ENCODE measurements at places on chromosomes 11 and 22.
A peak's percentile ranks its signal among the peaks of the same experiment; 100 is the strongest.

DNA sequence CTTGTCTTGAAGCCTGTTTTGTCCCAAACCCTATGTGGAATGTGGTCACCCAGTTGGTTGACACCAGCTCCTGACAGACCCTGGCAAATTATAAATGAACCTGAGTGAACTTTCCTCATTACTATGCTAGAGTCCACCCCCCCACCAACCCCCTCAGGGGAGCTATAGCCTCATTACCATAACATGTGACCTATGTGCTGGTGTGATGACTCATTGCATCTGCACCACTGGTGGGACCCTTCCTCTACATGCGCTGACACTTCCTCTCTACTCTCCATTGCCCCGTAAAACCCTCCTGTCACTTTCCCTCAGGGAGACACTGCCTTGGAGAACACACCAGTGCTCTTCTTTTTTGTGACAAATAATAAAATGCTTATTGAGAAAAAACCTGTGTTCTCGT lies 105.0 kb upstream of the SESN3 start:
- DNase-seq, result peak; percentile 39

GRCh38 chr11:74366576-74366975 lies 31.7 kb downstream of the PGM2L1 start:
- no peak for DNase-seq

GRCh38 chr11:128515826-128516778 lies 71.3 kb downstream of the ETS1 start:
- no peak for DNase-seq

- no peak for DNase-seq
Measured at GRCh38 chr11:86749376-86749775, 51.0 kb upstream of the PRSS23 start.

DNA sequence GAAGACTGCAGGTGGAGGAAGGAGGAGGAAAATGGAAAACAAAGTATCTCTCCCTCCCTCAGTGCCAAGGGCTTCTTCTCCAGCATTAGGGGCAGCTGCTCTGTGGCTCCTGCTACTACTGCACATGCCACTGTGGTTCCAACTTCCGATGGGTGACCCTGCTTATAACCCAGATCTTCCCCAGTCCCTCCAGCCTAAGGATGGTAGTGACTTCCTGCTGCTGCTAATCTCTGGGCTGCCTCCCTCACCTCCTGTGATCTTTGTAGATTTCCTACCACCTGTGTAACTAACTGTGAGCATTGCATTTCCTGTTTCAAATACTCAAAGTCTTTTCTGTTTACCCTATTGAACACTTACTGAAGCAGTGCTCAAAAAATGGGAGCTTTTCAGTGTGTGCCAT lies 28.7 kb upstream of the TRPC6 start:
- DNase-seq, result no peak

DNA sequence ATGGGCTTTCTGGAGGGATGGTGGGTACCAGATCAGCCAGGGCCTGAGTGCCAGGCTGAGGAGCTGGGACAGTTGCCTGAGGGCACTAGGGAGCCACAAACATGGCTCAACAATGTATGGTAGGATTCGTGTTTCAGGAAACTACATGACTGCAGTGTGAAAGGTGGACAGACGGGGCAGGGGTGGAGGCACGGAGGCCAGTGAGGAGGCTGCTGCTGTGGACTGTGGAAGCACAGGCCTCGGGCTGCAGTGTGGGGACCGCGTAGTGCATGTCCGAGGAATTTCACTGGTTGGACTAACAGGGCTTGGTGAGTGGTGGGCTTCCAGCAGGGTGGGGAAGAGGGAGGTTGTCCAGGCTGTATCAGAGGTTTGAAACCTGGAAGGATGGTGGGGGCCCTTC lies 7.8 kb downstream of the P2RY2 start:
- DNase-seq, result no peak

- DNase-seq, result peak; percentile 73
Measured at GRCh38 chr11:832529-833113, at the start of gene CD151. Gene CD151, plus strand, starts transcription at chr11:832952. Its CDS starts 3,118 bp downstream, at chr11:836070.

Measured in suppressor macrophage treated with lipopolysaccharide for 1 hour (primary cell).